SHP77 treated with DMSO at 0.1 percent for 48 hours (cell line): ENCODE measurements at places on chromosomes 12 and 14.

GRCh38 chr14:25622763-25623162 is 572.8 kb upstream of the STXBP6 start:
- peak; percentile 26 for DNase-seq

DNA sequence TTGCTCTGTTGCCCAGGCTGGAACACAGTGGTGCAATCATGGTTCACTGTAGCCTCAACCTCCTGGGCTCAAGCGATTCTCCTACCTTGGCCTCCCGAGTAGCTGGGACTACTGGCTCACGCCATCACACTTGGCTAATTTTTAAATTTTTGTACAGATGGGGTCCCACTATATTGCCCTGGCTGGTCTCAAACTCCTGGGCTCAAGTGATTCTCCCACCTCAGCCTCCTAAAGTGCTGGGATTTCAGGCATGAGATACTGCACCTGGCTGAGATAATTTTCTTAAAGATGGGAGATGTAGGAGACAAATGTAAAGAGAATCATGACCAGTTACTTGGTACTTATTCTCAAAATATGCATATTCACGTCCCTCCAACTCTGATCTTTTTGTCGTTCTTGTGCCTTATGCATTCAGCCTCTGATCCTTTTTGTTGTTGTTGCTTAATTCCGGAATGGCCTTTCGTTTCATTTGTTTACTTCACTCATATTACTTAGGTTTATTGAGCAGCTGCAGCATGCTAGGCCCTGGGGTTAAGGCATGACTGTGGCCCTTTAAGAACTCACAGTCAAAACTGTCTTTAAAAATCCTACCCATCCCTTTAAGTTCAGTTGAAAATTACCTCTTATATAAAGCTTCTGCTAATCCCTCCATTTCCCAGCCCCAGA is 8.9 kb downstream of the RBMS2 start:
- no peak for DNase-seq

DNA sequence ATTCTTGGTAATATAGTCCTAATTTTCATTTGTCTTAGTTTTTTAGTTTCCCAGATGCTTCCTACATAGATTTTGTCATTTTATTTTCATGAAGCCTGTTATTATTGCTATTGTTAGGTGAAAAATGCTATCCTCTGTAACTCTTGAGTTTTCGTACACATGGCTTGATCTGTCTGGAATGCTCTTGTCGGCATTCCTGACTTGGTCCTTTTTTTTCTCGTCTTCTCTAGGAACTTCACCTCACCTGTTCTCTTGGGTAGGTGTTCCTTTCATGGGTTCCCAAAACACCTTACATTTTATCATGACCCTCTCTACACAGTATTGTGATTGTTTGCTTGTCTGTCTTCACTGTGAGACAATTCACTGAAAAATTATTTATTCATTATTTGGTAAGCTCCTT is 267.4 kb downstream of the TMTC2 start:
- no peak for DNase-seq

DNA sequence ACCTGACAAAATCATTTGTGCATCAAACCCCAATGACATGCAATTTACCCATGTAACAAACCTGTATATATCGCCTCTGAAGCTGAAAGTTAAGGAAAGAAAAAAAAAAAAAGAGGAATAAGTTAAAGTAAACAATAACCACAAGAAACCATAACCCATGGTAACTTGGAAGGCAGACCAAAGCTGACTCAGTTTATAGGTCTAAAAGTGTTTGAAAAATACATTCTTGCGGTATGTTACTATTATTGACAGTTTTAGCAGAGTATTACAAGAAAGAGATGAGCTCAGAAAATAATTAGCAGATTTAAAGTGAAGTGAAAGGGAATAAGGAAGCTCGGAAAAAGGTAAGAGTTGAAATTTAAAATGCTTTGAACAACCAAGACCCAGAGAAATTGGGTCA is 34.4 kb upstream of the MGAT4C start:
- DNase-seq: no peak

DNA sequence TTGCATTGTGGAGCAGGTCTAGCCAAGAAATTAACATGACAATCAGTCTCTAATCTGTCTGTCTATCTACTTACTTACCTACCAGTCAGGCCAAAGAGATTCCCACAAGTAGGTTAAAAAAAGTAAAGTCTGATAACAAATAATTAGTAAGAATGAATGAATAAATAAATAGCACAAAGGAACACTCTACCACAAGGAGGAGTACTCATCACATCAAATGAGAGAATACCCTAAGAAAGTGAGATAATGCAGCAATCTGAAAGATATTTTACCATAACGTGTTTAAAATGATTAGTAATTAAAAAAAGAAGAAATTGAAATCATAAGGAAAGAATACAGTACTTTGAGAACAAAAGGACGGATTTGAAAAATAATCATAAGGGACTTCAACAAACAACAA is 187.2 kb downstream of the SYNE2 start:
- DNase-seq: no peak

- DNase-seq: peak; percentile 14
Measured at GRCh38 chr12:108570743-108571608, 8.6 kb downstream of the ISCU start.

DNA sequence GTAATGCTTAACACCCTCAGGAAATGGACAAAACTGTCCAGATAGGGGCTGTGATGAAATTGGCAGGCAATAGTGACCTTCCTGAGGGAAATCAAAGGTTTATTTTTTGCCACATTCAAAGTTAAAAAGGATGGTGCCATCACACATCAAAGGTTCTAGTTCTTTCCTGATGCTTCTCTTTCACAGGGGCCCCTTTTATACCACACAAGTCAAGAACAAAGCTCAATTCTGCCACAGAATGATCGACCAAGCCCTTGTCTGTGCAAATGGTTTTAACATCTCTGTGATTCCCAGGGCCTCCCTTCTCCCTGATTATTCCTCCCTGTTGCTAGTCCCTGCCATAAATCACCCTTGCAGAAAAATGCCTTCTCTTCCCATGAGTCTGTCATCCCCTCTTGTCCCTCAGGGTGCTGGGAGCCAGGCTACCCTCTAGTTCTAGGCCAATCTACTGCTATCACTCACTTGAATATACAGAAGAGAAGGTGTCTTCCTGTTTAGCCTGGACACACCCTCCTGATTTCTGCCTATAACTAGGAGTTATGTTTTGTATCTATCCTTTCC is 22.7 kb downstream of the SMCO2 start:
- no peak for DNase-seq

DNA sequence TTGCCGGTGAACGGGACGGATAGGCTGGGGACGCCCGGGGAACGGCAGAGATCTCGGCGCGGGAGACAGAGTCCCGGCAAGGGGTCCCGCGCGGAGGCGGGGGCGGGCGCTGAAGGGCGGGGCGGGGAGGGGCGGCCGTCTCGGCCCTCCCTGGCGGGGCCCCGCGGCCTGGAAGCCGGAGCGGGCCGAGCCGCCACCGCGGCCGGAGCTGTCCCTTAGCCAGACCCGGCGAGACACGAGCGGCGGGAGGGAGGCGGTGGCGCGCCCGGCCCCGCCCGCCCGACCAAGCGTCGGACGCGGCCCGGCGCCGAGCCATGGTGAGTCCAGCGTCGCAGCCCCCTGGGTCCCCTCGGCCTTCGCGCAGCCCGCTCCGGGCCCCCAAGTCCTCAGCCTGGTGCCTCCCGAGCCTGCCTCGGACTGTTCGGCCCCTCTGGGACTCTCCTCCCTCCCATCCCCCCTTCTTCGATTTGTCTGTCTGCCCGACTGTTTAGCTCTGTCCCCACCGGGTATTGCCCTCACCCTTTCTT is at the start of gene ARHGEF40:
Gene ARHGEF40 (plus strand): TSS at position 222 of the 527 bp plus-strand sequence. CDS start 93 bp downstream, at position 315.
- DNase-seq: no peak

DNA sequence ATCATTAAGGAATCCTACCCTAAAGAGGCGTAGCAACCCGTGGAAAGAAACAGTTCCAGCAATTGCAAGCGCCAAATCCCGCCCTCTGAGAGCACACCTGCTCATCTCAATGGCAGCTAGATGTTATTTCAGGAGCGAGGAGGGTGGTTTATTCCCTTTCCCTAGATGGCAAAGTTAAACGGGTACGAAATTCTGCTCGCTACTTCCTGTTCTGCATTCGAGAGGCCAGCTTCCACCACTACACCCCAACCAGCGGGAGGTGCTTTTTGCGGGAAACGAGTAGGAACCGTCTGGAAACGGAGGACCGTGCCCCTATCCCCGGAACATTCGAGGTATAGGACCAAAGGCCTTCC is 536 bp downstream of the VPS29 start:
- no peak for DNase-seq

- DNase-seq: no peak
Measured at GRCh38 chr12:107443320-107444090, 242.1 kb upstream of the PWP1 start.

GRCh38 chr14:99816217-99816616 is 23.0 kb downstream of the EML1 start:
- DNase-seq: no peak

GRCh38 chr14:90720336-90720735 is 95.9 kb downstream of the TTC7B start:
- DNase-seq: no peak

DNA sequence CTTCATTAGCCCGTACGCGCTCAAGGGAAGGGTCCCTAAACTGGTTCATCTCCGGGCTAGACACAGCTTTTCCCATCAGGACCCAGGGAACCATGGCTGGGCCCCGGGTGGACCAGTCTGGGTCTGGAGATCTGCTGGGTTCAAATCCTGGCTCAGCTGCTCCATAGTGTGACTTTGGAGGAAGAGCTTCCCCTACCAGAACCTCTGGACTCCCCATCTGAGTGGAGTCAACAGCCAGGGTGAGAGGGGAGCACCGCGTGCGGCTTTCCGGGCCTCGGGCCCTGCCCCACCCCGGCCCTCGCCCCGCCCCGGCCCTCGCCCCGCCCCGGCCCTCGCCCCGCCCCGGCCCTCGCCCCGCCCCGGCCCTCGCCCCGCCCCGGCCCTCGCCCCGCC is 41.2 kb downstream of the BEGAIN start:
- no peak for DNase-seq

GRCh38 chr12:8629486-8630033 is 16.9 kb upstream of the AICDA start:
- no peak for DNase-seq

- DNase-seq: no peak
Measured at GRCh38 chr12:19304149-19304750, 135.0 kb upstream of the AEBP2 start.

DNA sequence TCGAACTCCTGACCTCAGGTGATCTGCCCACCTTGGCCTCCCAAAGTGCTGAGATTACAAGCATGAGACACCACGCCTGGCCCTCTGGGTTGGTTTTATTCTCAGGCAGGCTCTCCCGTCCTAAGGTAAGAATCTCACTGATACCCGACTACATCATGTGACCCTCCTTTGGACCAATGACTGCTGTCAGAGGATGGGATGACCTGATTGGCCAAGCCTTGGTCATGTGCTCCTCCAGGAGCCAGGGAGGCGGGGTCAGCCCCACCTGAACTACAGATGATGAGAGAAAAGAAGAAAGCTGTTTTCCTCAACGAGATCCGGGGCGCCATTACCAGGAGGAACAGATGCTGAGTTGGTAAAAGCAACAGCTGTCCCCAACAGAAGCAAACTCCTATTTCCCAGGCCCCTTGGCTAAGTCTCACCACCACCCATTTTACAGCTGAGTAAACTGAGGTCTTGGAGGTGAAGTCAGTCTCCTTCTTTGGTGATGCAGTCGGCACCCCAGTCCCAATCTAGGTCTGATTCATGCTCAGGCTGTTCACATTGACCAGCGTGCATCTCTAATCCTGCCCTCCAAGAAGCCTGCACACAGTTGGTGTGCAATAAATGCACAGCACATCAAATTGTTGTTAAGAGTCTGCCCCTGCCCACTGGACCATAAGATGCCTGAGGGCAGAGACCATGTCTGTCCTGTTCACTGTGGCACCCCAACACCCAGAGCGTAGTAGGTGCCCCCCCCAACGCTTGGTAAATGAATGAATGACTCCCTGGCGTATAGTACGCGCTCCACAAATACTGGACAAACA is 118.8 kb downstream of the SCARB1 start:
- DNase-seq: peak; percentile 75

GRCh38 chr12:46304070-46304469 is 35.2 kb upstream of the SLC38A1 start:
- no peak for DNase-seq

DNA sequence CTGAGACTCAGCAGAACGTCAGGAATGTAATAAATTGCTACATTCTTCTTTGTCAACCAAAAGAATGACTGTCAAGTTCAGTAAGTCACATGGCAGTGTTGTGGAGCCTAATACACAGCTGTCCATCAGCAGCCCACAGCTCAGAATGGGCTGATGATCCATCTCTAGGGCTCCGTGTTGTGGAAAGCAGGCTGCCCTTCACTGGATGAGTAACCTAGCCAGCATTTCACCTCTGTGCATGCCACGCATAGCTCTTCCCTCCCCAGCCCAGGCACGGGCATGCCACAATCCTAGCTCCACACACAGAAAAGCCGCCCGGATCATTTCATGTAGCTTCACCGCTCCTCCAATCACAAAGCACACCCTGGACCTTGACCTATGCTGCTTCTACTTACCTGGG is 878.0 kb upstream of the TMEM132C start:
- no peak for DNase-seq

GRCh38 chr12:58563621-58564020 is 356.7 kb downstream of the LRIG3 start:
- DNase-seq: no peak

- DNase-seq: no peak
Measured at GRCh38 chr12:11758510-11759493, 109.3 kb downstream of the ETV6 start.
